ENCODE measurements at places on chromosomes 6 and 20.

GRCh38 chr20:46739431-46740213 is 30.2 kb downstream of the SLC2A10 start:
- no peak for DNase-seq

GRCh38 chr6:125869427-125869826 is 78.7 kb downstream of the NCOA7 start:
- DNase-seq = no peak

DNA sequence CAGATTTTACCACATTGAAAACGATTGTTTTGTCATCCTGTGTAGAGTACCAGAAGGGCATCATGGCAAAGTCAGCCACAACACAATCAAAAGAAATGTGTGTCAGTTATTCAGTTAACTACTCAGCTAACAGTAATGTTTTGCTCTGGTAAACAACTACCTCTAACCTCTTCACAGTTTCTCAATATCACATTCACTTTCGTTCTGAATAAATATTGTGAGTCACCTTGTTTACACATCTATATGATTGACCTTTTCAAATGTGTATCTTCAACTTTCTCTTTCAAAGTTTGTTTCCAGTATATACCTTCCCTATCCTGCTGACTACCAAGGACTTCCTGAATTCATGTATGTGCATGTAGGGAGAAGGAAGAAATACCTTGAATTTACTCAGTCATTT is 216.6 kb upstream of the UFL1 start:
- DNase-seq = no peak

DNA sequence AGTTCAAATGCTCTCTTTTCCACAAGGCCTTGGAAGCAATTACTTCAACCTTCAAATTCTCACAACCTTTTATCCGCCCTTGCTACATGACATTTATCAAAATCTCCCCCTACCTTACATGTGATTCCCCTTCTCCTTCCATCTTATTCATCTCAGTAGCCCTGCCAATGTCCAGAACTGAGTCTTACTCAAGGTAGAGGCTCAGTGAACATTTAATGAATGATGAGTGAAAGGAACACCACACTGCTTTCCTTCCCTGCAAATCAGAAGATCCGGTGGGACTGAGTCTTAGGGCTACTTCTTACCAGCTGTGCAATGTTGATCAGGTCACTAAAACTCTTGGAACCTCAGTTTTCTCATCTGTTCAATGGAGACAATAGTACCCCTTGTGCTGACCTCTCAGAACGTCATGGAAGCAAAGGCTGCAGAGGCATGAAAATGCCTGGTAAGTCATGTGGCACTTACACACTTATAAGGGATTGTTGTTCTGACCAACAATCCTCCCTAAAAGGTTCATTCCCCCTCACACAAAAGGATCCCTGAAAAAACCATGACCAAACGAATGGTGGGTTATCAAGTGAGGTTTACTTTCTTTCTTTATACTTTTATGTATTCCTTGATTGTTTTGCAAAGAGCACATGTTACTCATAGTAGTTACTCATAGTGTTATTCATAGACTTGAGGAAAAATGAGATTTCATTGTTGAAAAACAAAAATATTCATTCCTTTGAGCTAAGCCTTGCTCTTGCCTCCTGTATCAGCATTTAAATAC is 6.5 kb downstream of the MDGA1 start:
- no peak for DNase-seq

GRCh38 chr20:3758566-3758965 is 9.0 kb downstream of the ADISSP start:
- no peak for DNase-seq

- no peak for DNase-seq
Observed at GRCh38 chr6:3228771-3229565, 1.5 kb upstream of the TUBB2B start.

- no peak for DNase-seq
Observed at GRCh38 chr6:107691062-107691751, 132.9 kb downstream of the SCML4 start.

- peak; percentile 21 for DNase-seq
Observed at GRCh38 chr20:57698116-57698866, 11.5 kb downstream of the PMEPA1 start.

DNA sequence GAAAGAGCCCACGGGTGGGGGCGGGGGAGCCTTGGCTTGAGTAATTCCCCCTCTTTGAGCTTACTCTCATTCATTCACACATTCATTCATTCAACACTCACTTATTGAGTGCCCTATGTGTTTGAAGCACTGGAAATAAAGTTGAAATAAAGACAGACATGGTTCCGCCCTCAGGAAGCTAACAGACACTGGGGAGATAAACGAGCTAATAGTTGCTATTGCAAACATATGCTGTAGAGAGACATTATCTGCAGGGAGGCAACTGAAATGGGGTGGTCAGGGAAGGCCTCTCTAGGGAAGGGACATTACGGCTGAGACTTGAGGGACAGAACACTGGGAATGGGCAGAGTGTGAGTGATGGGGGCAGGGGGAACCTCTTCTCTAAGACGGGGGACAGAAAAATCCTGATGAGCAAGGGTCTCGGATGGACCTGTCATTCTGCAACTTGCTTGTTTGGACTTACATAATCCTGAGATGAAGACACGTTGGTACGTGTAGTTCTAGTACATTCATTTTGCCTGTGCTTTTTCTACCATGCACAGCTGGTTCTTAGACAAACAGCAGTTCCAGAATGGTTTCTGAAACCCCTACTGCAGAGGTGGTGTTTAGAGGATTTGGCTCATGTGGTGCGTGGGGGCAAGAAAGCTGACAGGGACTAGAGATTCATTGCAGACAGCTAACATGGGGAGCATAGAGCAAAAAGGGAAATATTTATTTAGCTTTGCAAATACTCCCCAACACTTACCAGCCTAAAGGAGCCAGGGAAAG is 71.1 kb upstream of the BLCAP start:
- no peak for DNase-seq

DNA sequence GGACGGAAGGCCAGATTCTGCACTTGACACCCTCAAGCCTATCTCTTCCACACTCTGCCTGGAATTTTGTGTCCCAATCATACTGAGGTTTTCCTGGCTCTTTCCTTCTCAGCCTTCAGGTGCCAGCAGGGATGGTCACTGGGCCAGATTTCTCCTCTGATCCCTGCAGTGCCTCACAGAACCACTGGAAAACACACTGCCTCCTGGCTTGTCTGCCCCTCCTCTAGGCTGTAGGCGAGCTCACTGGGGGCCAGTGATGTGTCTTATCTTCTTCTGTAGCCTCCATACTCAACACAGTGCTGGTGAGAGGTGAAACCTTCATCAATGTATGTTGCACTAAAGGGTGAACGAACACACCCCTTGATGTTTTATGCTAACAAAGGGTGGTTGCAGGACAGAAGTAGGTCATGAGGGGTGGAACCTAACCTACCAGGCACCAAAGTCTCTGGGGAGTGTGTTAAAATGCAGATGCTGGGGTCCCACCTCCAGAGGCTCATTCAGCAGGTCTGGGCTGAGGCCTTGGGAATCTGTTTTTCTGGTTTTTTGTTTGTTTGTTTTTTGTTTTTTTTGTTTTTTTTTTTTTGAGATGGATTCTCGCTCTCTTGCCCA is 80.3 kb downstream of the CDH26 start:
- DNase-seq = no peak

GRCh38 chr20:11137688-11138087 is 463.9 kb upstream of the JAG1 start:
- DNase-seq = no peak

DNA sequence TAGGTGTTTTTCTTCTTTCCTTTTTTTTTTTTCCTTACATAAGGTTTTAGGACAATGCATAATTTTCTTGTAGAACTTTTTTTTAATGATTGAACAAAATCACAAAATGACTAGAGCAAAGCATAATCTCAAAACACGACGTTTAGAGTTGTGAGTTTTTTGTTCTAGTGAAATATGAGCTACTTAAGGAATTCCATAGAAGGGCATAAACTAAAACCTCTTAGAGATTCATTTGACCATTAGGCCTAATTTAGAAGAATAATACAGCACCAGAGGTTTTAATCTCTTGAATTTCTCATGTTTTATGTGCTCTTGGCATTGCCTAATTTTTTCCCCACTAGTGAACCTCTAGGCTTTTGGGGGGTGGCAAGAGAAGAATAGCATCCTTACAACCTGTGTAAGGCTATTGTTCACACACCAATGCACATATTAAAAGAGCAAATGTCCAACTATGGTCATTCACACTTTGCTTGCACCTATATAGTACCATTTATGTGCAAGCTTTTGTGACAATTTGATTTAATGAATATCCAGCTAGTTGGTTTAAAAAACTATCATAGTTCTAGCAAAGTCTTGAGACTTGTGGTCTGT is 44.6 kb downstream of the HMGN3 start:
- DNase-seq = no peak

DNA sequence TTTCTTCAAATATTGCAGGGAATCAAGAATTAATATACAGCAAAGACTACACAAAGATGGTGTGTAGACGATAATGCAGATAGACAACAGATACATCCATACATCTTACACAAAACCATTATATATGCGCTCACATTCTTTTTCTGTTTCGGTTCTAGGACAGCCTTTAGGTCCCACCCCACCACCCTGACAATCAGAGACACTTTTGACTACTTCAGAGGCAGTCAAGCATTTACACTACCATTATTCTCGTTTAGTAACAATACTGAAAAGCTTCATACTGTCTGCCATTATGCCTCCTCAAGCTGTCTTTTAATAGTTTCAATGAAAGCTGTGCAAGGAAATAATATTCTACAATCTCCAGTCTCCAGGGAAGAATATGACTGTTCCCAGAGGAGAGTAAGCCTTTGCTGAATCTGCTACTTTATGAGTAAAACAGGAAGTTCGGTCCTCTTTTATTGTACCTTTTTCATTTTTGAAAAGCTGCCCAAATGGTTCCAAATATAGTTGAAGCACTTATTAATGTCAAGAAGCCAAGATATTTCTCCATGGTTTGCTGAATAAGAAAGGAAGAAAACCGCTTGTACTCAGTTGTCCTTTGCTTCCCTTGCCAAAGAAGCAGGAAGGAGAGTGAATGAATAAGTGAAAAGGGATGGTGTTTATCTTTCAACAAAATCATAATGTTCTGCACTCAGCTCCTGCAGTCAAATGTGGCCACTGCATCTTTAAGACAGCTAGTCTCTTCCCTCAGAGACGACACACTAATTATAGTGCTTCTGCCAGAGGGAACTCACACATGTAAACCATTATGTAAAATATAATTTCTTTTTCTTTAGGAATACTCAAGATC is 468.3 kb downstream of the CDC5L start:
- DNase-seq = no peak

- no peak for DNase-seq
Observed at GRCh38 chr6:109714611-109715010, 23.5 kb downstream of the FIG4 start.

DNA sequence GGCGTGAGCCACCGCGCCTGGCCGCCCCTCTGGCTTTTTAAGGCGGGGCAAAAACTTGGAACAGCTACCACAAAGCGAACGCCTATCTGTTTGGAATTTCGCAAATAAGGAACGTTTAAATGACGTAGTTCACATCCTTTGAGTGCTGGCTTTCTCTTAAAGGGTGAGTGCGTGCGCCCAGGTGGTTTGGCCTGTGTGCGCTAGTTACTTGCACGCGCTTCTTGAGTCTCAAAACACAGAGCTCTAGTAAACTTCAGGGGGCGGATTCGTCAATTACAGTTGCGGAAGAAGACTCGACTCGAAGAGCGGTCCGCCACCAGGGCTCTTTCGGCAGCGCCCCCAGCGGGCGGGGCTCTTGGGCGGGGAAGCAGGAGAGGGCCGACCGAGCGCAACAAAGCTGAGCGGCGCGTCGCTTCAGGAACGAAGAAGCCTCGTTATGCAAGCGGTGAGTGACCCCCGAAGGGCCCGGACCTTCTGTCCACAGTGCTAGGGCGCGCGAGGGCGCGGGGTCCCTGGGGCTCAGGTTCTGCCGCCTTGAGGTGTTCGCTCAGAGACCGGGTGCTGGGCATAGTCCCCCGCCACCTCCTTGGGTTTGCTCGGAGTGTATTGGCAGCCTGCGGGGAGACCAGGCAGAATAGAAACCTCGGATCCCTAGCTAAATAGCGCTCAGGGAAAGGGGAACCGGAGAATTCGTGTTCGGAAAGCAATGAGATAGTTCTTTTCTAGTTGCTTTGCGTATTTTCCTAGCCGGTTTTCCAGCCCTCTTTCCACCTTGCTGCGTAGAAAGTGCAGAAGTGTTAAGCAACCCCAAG is at the start of gene SYCP2L:
Gene SYCP2L, plus strand, starts transcription at position 362 of the 812 bp plus-strand sequence. Its CDS starts 75 bp downstream, at position 437.
- no peak for DNase-seq

DNA sequence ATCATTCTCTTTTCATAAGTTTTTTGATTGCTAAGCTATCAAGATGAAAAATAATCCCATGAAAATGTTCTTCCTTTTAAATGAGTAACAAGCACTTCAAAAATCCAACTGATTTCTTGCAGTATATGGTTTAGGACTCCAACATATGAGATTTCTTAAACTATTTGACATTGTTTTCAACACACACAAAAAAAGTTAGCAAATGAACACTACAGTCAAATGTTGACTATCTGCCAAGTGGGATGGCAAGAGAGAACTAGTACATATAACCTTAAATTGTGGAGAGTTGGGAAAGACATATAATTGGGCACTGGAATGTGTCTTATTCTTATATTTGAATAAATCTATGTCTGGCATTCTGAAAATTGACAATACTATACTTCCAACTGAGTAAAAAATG is 15.6 kb downstream of the COL21A1 start:
- no peak for DNase-seq

GRCh38 chr20:7994809-7995208 is 24.8 kb downstream of the TMX4 start:
- DNase-seq = no peak

DNA sequence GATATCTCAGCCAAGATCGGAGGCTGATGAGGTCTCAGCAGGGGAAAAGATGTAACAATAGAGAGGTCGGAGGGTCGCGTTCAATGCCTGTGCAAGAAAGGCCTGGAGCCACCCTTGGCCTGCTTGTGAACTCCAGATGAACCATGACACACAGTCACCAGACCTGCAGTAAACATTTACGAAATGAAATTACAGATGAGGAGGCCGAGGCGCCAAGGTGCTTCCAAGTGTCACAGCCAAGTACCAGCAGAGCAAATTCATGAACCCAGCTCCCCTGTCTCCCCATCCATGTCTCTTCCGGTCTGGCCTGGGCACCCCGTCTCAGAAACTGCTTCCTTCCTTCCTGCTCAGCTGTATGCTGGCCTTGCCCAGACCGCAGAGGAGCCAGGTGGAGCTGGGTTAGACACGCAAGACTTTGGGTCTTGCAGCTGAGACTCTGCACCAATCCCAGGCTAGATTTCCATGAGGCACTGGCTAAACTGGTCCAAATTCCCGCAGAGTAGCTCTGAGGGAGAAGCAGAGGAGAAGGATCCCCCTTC is 48.1 kb downstream of the CHMP4B start:
- DNase-seq = no peak

DNA sequence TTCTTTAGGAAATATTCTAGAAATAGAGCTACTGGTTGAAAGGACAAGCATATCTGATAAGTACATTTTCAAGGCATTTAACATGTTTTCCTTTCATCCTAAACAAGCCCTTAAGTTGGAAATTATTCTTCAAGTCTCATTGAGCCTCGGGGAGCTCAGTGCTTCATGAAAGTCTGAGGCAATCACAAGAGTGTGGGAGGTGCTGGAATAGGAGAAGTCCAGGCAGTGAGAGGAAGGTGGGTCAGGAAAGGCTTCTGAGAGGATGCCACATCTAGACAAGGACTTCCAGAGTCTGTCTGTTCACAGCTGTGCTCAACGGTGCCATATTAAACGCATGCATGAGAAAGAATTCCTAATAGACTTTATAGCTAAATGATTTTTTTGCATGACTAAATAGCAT is 69.8 kb downstream of the CD83 start:
- no peak for DNase-seq

- no peak for DNase-seq
Observed at GRCh38 chr6:23559587-23560343, 566.2 kb upstream of the NRSN1 start.
